Right renal pelvis (tissue), 4 donors: ENCODE measurements at places on chromosomes 13 and 19.

GRCh38 chr13:101660711-101661110, 208.2 kb downstream of the ITGBL1 start:
- DNase-seq = no peak

- no peak for DNase-seq
These were observed 51.0 kb downstream of the ZNF146 start for GRCh38 chr19:36265856-36266374.

- DNase-seq = no peak
These were observed 19.0 kb downstream of the LTBP4 start for GRCh38 chr19:40620161-40620485.

GRCh38 chr13:65746406-65746921, 1483.7 kb downstream of the PCDH9 start:
- DNase-seq = peak; percentile 3

DNA sequence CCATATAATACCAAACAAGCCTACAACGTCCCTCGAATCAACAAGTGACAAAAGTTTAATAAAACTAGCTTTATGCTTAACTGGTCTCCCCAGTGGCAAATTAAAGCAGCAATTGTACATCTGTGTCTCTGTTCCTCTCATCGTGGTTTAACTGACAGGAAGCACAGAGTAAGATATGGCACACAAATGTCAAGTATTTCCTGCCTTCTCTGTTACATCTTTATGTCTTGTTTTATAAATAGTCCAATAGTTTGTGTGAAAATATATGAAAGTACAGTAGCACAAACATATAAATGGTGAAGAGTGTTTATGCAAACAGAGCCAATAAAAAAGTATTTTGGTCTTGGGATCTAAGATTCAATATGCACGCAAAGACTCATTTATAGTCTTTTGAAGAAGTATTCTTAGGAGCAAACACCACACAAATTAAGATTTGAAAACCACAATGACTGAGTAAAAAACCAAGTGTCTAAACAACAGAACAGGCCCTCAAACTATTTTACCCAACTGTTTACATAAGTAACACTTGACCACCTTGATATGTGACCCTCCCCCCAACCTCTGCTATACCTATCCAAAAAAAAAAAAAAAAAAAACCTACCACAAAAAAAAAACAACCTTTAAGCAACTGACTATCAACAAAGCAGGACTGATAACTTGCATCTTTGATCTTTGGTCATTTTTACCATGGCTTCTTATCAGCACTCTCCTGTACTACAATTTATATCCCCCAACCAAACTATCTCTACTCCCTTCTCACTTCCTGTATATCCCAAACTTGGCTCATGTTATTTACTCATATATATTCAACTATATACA, 14.0 kb downstream of the ELF1 start:
- DNase-seq = no peak

GRCh38 chr13:78198419-78198818, 279.8 kb upstream of the EDNRB start:
- DNase-seq = no peak
